ENCODE measurements at places on chromosomes 7 and 10.

- DNase-seq: no peak
These were observed 75.1 kb downstream of the CRPPA start for GRCh38 chr7:16345979-16346958.

DNA sequence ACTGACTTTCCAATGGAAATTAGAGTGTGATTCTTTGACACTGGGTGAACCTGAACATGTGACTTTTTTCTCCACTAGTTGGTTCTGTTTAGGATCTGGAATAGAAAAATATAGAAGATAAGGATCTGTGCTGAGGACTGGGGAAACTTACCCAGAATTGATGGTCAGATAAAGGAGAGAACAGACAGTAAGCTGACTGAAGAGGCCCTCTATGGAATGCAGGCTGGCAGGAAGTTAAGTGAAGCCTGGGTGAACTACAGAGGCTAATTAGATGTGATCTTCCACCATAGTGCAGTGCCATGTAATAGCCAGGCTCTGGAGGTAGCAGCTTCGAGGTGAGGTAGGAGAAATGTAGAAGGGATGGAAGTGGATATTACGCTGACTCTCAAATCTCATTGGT is 455.3 kb downstream of the PLXDC2 start:
- DNase-seq: no peak

- DNase-seq: no peak
These were observed 95.3 kb downstream of the PARD3 start for GRCh38 chr10:34719746-34720145.

DNA sequence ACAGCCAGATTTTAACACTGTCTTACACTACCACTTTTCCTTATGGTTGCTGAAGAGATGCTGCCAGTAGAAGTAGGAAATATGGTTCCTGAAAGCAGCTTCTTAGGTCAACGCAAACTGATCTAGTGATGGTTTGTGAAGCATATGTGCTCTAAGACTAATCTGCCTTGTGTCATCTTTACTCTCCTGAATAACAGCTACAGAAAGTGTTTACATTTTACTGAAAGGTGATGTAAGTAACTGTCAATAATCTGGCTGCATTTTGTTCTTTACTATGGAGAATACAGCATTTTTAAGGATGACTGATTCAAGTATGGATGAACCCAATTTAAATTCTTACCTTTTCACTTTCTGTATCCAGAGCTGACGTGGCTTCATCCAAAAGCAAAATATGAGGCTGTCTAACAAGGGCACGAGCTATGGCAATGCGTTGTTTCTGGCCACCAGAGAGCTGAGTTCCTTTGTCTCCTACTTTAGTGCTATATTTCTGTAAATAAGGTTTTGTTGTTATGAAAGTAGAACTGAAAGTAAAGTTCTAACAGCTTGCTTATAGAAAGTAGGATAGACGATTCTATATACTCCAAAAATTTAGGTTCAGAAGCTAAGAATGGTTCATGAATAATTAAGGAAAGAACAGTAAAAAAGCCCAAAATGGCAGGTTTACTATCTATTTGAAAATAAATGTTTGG is 30.2 kb upstream of the ABCB4 start:
- DNase-seq: no peak

- no peak for DNase-seq
These were observed 853 bp downstream of the NKX6-2 start for GRCh38 chr10:132784866-132785722.

DNA sequence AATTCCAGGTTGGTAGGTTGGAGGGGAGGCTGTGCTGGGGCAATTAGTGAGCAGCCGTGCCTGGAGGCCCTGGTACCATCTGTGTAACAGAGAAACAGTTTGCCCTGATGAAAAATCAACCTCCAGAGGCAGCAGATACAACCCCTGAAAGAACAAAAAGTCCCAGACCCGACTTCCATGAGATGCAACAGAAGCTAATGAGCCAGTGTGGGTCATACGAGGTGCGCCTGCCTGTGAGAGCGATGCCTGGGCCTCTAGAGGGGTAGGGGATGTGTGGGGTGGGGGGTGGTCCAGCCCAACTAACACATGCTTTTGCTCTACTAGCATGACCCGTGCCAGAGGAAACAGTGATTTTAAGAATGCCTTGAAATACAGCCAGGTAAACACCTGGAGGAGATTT is 39.3 kb downstream of the CELF2 start:
- no peak for DNase-seq
